Stimulated activated CD8-positive, alpha-beta memory T cell treated with anti-CD3 and anti-CD28 coated beads, Interleukin-7, amount 100 ng/mL, for 1 hour (primary cell): ENCODE measurements at places on chromosomes 13 and 19.

DNA sequence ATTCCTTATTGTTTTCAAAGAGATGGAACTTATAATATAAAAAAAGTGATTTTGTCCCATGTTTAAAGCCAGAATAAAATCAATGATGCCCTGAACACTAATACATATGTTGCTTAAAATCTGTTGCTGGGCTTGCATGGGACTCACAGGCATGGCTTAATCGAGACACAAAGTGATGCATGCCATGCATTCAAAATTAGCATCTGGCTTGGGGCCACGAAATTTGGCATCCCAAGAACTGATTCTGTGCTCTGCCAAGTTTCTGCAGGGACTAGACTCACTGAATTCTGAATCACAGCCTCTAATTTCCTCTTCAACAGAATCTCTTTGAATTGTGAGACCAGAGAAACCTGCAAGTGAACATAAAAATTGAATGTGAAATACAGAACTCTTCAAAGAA is 109.2 kb downstream of the PCDH17 start:
- no peak for DNase-seq

DNA sequence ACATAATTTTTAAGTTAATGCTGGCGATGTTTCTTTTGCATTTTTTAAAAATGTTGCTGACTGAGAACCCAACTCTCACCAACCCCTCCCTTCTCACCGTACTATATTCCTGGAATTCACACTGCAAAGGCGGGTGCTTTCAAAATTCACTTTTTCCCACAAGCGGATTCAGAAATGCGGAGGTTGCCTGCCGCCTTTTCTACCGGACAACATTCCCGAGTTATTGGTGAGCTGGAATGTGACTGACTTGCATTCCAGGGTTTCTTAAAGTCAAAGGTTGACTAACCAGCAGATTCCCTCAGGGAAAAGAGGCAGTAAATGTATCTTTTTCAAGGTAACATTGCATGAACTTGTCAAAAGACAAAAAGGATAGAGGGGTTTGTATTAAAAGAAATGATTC is 113.3 kb downstream of the RAB20 start:
- no peak for DNase-seq

DNA sequence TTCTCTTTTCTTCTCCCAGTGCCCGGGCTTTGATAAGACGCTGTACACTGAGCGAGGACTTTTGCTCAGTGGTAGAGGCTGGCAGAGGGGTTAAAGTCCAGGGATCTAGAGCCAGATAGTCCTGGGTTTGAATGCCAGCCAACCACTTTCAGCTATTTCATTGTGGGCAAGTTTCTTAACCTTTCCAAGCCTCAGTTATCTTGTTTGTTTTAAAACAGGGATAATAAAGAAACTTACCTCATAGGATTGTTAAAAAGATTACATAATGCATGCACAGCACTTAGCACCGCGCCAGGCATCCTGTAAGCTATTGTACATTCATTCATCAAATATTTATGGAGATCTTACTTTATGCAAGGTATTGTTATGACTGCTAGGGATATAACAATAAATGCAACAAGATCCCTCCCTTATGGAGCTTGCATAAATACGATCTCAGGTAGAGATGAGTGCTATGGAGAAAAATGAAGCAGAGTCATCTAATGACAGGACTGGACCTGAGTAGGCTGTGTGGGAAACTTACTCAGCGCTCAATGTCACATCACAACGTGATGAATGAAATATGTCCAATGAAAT is 70.8 kb downstream of the LNX2 start:
- DNase-seq, result no peak

DNA sequence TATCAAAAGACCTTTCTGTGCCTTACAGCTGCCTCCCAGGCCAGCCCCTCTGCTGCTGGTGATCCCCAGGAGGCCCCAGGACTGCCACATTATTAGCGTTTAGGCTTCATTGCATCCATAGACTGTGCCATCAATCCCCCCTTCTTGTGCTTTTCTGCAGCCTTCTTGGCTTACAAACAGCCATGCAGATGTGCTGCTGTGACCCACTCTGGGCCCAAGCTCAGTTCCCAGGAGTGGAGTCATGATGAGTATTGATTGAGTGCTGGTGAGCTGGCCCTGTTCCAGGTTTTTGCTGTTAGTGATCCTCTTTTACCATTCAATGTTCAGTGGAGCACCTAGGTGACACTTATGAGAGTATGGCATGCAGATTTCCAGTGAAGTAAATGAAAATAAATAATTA is 59.9 kb upstream of the SLAIN1 start:
- DNase-seq, result no peak

GRCh38 chr19:40089462-40089861 is 1.3 kb downstream of the ZNF780A start:
- no peak for DNase-seq

- no peak for DNase-seq
Observed at GRCh38 chr13:91405240-91405639, 6.8 kb downstream of the GPC5 start.

DNA sequence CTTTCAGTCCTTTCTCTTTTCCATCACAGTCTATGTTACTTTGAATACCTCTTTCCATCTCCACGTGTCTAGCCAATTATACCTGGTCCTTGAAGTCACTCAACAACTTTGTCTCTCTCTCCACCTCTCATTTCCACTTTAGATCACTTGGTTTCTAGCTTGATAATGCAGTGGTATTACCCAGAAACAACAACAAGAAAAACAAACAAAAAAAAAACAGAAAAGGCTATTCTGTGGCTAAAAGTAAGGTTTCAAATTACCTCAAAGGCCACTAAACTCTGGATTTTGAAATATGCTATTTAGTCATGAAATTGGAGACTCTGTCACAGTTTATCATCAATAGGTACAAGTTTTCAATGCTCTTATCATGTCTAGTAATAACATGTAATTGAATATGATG is 184.8 kb downstream of the PCDH9 start:
- no peak for DNase-seq

- DNase-seq, result no peak
Observed at GRCh38 chr13:45120967-45121831, 889 bp downstream of the GTF2F2 start.

DNA sequence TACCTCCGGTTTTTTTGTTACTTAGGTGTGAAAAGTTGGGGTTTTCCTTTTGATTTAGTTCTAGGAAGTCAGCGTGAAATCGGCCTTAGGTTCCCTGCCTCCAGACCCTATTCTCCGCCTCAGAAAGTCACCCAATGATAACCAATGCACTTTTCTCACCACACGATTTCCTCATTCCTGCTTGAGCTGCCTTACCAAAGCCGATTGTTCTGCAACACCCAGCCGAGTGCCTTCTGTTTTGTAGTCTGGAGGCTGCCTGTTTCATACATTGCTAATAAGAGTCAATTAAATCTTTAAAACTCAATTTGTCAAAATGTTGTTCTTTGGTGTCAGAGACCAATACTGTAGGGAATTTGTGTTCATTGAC is 39.7 kb downstream of the GJA3 start:
- DNase-seq, result no peak
